Progenitor cell of endocrine pancreas (in vitro differentiated cells): ENCODE measurements at places on chromosomes 6 and 20. TPM values are rescaled to one million over a fixed set of nuclear protein-coding genes. Genes with fewer than 3 reads are reported as not detected.

MCM3 gene
- 118 and 121 TPM in 2 replicates for total RNA-seq

IRAK1BP1 gene
- total RNA-seq: 10.6 and 10.7 TPM in 2 replicates

SMLR1 gene
- total RNA-seq: 0.79 and 0.91 TPM in 2 replicates

COX7A2 gene
- total RNA-seq: 311 and 314 TPM in 2 replicates

ME1 gene
- 7.9 and 9.5 TPM in 2 replicates for total RNA-seq

SESN1 gene
- 23.9 and 31.0 TPM in 2 replicates for total RNA-seq

STK4 gene
- total RNA-seq: 36.3 and 37.4 TPM in 2 replicates
